ENCODE measurements at places on chromosomes 6 and 20.
A peak's percentile ranks its signal among the peaks of the same experiment; 100 is the strongest.

DNA sequence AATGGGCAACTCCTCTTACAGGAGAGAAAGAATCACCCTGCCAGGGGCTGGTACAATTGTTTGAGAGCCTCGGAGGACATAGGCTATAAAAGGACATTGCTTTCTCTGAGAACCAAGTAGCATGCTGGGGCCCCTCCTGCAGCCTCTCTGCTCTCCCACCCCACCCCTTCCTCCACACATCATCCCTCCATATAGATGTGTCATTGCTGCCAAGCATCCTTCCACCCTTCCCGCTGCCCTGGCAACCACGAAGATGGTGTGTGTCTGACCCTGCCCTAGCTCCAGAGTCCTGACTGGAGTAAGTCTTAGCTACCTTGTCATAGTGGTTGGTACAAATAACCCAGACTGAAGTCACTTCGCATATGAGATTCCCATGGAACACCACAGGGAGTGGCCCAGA, 129.7 kb downstream of the SNX5 start:
- DNase-seq: no peak

DNA sequence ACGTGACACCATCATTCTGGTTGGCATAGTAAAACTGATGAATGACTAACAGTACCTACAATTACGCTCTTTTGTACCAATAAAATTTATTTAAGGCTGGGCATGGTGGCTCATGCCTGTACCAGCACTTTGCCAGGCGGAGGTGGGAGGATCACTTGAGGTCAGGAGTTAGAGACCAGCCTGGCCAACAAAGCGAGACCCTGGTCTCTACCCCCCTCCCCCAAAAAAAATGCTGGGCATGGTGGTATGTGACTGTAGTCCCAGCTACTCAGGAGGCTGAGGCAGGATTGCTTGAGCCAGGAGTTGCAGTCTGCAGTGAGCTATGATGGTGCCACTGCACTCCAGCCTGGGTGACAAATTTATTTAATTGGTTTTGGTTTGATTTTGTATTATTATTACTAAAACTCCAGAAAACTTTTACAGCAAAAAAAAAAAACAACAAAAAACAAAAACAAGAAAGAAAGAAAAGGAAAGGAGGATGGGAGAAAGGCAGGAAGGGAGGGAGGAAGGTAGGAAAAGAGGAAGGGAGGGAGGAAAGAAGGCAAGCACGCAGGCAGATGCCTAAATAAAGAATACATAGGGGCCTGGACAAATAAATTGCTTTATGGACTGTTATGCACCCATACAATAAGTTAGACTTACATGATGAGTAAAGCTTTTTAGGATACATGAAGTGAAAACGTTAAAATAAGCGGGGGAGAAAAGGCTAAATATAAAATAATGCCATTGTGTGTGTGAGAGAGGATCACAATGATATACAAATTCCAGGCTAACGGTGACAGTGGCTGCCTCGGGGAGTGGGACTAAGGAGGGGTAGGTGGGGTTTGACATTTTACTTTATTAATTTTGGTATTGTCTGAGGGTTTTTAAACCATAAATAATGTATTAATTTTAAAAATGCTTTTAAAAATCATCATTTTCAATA, 682 bp upstream of the ZSCAN9 start:
- DNase-seq: no peak

DNA sequence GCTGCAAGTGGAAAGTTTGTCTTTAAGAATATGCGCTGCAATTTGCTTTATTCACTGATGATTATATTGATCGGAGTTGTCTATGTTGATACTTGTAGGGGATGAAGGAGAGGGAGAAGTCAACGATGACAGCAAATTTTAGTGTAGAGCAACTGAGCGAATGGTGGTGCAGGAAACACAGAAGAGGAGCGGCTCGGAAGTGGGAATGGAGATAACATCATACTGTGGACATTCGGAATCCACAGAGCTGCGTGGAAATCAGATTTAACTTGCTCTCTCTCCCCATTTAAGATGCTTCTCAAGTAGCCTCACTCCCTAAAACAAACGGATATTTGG, 722 bp upstream of the TMEM14B start:
- peak; percentile 42 for DNase-seq

DNA sequence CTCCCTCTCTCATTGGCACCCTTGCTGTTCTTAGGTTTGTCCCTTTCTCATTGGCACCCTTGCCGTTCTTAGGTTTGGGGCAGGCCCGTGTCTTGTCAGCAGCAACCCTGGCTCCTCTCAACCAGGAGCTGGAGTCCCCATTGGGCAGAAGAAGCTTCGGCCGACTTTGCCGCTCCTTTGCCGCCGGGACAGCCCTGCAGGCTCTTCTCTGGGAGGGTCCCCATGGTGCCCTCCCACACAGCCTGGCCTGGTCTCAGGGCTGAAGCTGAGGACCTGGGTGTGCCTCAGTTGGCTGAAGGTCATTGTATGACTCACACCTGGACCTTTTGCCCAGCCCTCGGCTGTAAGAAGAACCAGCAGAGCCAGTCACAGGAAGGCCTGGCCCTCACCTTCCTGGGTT, 59.6 kb downstream of the PPP1R14C start:
- DNase-seq: no peak

DNA sequence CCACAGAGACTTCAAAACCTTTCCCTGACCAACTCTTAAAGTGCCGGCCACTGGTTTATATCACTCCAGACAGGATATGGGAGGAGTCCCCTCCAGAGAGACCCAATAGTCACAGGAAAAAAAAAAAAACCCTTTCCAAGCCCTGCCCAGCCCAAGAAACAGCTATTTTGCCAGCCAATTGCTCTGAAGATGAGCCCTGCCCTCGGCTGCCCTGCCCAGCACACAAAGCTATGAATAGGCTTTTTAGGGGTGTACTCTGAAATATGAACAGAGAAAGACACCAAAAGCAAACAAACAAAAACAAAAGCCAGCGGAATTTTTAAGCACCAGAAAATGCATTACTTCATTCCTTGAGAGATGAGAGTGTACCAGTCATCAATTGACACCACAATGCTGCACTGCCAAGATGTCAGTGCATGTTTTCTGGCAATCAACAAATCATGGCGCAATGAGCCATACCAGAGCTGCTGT, 275.1 kb downstream of the C6orf118 start:
- DNase-seq: no peak

- no peak for DNase-seq
Measured at GRCh38 chr20:48892891-48893290, 28.6 kb upstream of the ARFGEF2 start.

DNA sequence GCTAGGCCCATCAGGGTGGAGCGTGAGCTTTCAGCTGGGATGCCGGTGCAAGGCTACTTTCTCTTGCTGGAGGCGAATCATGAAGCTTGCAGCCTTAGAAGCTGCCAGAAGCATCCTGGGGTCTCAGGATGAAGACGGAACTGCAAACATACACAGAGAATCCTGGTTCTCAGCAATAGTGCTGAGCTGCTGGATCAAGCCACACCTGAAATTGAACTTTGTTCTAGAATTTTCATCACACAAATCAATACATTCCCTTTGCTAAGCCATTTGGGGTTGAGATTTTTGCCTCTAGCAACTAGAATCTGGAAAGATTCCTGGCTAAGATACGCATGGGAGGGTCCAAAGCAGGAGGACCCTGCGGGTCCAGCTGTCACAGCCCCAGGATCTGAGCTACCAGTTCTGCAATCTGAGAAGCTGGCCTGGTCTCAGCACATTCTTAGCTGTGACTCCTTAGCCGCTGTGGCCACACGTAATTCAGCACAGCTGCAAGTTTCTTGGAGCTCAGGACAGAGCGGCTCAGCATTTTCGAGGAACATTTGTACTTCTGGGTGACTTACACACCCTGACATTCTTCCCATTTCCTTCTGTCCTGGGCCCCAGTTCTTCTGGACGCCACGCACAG, 6.6 kb upstream of the ARFGAP1 start:
- DNase-seq: no peak

DNA sequence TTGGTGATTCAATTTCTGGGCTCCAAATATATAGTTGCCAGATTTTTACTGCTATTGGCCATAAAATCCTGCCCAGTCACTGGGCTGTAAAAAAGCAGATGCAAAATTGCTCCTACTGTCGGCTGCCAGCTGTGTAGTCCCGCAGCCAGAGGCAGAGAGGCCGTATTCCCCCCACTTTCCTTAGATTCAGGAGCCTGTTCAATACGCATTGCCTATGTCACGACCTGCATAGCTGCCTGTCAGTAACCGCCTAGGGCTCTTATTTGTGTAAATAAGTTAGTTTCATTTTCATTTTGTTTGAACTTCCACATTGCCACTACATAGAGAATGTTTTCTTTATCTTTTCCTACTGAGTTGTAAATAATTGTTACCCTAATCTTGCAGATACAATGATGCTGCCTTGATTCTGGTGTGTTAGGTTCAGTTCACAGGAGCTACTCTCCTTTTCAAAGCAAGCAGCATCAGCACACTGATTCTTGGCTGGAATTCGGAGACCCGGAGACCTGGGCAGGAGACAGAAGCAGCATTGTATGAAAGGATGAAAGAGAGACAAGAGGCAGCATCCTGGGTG, 46.0 kb upstream of the UST start:
- DNase-seq: no peak

- no peak for DNase-seq
Measured at GRCh38 chr6:132785936-132786335, 12.5 kb downstream of the SLC18B1 start.

DNA sequence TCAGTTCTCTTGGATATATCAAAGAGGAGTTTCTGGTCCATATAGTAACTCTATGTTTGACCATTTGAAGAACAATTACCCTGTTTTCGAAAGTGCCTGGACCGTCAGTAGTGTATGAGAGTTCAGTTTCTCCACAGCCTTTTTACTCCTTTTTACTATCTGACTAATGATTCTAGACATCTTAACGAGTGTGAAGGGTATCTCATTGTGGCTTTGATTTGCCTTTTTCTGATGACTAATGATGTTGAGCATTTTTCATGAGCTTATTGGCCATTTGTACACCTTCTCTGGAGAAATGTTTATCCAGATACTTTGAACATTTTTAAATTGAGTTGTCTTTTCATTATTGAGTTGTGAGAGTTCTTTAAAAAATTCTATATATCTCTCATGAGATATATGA, 114.9 kb upstream of the ATXN1 start:
- no peak for DNase-seq

Measured in NCI-H2107 (cell line).